ENCODE measurements at places on chromosomes 2 and 18.

GRCh38 chr2:207505728-207506127 lies 24.0 kb upstream of the CREB1 start:
- DNase-seq = no peak

- no peak for DNase-seq
These were observed 8.8 kb upstream of the NOSTRIN start for GRCh38 chr2:168793596-168793995.

- no peak for DNase-seq
These were observed 187.4 kb downstream of the ARL4C start for GRCh38 chr2:234309431-234309830.

DNA sequence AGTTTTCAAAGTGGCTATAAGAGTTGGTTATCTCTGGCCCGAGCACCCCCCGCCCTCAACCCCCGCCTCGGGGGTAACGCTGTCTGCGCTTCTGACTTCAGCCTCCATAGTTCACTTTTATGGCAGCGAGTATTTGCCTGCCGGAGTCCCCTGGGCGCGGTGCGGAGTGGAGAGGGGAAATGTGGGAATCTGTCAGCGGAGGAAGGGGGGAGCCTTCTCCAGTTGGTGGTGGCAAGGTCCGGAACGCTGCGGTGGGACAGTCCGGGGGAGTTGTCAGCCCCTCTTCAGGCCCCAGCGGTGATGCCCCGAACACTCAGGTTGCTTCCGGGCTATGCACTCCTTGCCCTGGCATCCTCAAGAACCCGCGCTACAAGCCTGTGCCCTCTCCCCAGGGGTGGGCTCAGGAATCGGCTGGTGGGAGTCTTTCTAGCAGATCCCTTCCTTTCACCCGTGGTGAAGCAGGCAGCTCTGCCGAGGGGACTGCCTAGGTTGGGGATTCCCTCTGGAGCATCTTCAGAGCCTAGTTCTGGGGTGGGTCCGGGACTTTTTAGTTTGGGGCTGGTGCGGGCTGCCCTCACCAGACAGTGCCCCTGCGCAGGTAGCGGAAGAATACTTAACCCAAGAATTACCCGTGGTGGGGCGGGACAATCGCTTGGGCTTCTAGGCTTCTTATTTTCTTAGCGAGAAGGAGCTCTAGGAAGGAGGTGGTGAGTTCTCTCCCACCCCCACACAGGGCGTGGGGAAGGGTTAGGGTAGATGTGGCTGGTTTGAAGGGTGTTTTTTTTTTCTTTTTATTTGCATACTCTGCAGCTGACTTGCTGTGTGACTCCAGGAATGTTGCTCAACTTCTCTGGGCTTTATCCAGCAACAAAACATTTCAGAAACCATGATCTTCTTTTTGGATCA lies 1.6 kb downstream of the ATOH8 start:
- no peak for DNase-seq

DNA sequence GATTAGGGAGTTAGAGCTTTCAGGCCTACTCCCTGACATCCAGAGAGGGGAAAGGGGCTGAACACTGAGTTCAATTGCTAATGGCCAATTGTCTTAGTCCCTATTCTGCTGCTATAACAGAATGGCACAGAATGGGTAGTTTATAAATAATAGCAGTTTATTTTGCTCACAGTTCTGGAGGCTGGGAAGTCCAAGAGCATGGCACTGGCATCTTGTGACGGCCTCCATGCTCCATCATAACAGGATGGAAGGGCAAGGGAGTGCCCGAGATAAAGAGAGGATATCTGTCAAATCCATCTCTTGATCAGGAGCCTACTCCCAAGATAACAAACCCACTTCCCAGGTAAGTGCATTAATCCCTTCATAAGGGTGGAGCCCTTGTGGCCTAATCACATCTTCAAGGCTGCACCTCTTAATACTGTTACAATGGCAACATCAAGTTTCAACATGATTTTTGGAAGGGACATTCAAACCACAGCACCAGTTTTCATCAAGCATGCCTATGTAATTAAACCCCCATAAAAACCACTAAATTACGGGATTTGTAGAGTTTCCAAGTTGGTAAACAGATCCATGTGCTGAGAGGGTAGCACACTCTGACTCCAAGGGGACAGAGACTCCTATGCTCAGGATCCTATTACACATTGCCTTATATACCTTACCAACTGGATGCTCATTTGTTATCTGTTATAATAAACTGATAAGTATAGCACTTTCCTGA lies 44.6 kb downstream of the BAZ2B start:
- no peak for DNase-seq

DNA sequence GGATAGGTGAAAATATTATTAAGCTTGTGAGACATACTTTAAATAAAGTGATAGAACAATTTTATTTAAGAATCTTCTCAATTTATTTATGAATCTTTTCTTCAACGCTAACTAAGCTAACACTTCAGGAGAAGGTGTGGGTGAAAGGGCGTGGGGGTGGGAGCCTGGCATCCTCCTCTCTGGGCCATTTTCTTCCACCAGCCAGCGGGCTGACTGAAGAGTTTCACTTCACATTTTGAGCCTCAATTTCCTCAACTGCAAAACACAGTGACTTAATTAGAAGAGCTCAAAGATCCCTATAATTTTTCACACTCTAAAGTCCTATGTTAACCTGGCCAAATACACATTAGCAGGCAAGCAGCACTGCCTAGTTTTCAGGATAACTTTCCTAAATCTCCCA lies 94.8 kb downstream of the FTCDNL1 start:
- no peak for DNase-seq

DNA sequence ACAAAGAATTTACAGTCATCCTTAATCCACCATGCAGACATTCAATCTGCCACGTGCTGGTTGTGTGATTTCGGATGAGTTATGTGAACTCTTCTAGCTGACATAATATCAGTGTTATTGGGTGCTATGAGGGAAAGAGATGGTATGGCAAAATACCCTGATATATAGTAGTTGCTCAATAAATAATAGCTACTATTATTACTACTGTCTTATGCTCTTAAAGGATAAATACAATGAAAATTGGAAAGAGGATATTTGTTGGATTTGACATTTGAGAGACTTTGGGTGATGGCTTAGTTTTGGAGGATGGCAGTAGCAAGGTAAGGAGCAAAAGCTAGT lies 86.5 kb downstream of the MYO3B start:
- no peak for DNase-seq

GRCh38 chr2:103986001-103986400 lies 867.9 kb upstream of the POU3F3 start:
- no peak for DNase-seq

DNA sequence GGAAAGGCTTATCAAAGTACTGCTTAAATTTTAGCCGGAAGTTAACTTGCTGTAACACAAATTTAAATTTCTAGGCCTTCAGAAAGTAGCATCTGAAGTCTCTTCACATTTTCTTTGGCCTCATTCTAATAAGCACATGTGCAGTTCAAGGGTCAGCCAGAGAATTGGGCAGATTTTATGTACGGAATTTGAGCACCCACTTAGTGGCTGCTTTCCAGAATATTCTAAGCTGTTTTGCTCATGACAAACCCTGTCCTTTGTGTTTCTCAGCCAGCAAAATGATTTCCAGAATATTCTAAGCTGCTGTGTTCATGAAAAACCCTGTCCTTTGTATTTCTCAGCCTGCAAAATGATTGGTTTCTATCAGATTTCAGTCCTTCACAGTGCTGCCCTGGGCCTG lies 225.0 kb upstream of the DOK6 start:
- no peak for DNase-seq

GRCh38 chr2:198630384-198630783 lies 826.0 kb downstream of the PLCL1 start:
- DNase-seq = no peak

GRCh38 chr2:7744827-7745226 lies 827.6 kb downstream of the RNF144A start:
- DNase-seq = no peak

GRCh38 chr2:149006883-149007543 lies 31.5 kb upstream of the LYPD6B start:
- no peak for DNase-seq

DNA sequence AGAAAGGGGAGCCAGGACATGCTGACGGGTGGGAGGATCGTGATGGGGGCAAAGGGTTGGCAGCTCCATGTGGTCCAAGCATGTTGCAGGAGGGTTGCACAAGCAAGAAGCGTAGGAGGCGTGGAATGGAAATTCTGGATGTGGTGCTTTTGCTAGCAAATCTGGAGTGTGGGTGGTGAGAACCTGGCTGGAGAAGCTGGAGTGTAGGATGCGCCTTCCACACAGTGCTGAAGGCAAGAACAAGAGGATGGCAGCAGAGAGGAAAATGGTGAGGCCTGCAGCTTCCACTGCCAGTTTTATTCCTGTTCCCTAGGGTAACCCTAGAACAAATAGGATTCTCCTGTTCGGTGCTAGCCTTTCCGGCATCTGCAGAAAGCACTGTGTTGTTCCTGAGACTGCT lies 22.4 kb downstream of the CREG2 start:
- DNase-seq = no peak

- DNase-seq = no peak
These were observed 1294.1 kb upstream of the CHAC2 start for GRCh38 chr2:52473526-52473925.

DNA sequence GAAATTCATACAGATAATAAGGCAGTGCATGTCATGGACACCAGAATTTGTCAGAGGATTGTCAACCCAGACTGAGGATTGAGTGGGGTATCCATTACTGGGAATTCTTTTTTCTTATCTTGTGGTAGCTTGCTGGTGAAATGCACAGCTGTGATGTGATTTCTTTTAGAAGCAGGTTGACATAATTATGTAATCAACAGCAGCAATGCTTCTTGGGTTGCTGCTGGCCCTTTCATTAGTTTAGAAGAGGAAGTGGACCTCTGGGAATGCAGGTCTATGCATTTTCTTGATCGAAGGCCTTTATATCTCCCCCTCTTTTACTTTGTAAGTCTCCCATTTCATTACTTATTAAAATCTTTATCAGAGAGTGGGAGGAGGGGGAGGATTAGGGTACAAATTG lies 319.9 kb downstream of the AGPS start:
- no peak for DNase-seq

- no peak for DNase-seq
These were observed 272.5 kb upstream of the PXDN start for GRCh38 chr2:2016651-2017311.

DNA sequence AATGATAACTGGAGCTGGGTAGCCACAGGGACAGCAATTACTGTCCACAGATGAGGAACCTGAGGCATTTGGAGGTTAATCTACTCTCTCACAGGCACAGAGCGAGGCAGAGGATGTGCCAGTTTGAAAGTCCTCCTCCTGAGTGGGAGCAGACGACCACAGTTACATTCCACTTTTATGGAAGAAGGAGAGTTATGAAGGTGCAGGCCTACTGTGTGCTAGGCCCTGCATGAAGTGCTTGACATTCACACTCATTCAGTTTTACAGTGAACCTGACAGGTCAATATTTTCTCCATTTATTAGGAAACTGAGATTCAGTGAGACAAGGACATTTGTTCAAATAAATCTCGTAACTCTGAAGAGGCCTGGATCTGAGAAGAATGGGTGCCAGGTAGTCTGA lies 142.0 kb downstream of the TDRD15 start:
- DNase-seq = no peak

GRCh38 chr2:72924353-72925240 lies 7.3 kb downstream of the EMX1 start:
- DNase-seq = no peak

- no peak for DNase-seq
These were observed 61.2 kb upstream of the SLC39A10 start for GRCh38 chr2:195595825-195596224.

GRCh38 chr2:148817210-148817708 lies 57.8 kb upstream of the KIF5C start:
- no peak for DNase-seq

- no peak for DNase-seq
These were observed 65.9 kb upstream of the LRRTM1 start for GRCh38 chr2:80370375-80371009.

- no peak for DNase-seq
These were observed 1.5 kb downstream of the GALNT1 start for GRCh38 chr18:35582899-35583558.

DNA sequence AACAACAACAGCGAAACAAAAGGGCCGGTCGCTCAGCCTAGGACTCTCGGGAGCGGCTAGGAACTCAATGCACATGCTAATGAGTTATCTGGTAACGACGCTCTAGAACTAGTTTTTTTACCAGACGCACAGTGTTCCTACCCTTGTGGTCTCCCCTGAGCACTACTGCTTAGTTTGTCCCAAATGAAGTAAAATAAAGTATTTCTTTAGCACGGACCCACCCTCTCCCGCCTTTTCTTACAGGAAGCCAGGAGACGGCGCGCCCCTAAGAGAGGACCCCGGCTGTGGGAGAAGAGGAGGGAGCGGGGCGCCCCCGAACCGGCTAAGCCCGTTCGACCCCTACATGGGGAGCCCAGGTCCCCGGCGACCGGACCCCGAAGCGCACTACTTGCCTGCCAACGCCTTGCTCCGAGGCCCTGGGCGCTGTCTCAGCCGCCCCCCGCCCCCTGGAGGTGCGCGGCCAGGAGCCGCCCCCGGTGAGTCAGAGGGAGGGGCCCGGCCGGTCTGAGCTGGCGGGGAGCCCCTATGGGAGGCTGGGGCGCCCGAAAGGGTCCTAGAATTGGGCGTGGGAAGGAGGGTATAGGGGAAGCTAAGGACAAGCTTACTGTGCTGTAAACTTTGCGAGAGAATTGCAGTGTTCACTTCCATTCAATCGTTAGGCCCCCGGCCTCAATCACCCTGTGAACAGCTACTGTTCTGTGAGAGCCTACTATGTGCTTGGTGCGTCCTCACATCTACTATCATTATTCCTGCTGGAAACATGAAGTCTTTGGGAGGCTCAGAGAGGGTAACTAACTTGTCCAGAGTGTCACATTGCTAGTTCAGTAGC lies 3.6 kb upstream of the CAPG start:
- DNase-seq = peak; percentile 36

GRCh38 chr2:189657867-189658266 lies 3.4 kb upstream of the ASNSD1 start:
- DNase-seq = no peak

DNA sequence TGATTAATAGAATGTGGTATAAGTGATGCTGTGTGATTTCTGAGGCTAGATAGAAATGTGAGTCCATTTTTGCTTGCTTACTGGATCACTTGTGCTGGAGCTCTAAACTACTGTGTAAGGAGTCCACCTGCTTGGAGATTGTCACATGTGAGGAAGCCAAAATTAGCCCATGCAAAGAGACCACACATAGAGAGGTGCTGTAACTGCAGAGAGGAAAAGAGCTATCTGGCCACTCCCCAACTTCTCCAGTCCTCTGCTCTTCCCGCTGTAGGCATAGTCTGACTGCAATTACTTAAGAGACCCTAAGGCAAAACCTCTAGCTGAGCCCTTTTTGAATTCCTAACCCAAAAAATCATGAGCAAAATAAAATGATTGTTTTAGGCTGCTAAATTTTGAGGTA lies 120.6 kb upstream of the FBXO11 start:
- no peak for DNase-seq

- no peak for DNase-seq
These were observed 124.1 kb upstream of the NOSTRIN start for GRCh38 chr2:168678153-168678853.

All from activated T-cell treated with anti-CD3 and anti-CD28 coated beads for 4 hours (primary cell).